NCI-H460 (cell line): ENCODE measurements at places on chromosomes 2 and 18. TPM values are rescaled to one million over a fixed set of nuclear protein-coding genes. Genes with fewer than 3 reads are reported as not detected.

- DNase-seq: no peak
Measured at GRCh38 chr18:60372132-60372531, 443 bp downstream of the MC4R start.

WNT10A gene
- total RNA-seq: not detected in 2 replicates

DNA sequence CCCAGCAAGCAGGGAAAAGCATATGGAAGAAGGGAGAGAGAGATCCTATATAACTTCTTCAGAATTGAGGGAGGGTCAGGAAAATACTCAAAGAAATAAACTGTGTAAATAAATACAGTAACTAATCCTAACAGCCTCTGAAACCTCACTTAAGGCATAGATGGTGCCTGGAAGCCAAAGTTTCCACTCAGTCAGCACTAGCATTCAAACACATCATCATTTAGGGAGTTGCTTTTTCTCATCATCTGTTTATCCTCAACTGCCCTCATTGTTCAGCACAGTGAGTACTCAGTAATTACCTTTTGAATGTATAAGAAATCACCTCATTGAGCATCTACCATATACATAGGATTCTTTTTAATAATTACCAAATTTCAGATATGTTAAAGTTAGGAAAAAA is 262.9 kb downstream of the C1D start:
- DNase-seq: no peak

- DNase-seq: no peak
Measured at GRCh38 chr2:128069769-128070168, 21.2 kb upstream of the UGGT1 start.

DNA sequence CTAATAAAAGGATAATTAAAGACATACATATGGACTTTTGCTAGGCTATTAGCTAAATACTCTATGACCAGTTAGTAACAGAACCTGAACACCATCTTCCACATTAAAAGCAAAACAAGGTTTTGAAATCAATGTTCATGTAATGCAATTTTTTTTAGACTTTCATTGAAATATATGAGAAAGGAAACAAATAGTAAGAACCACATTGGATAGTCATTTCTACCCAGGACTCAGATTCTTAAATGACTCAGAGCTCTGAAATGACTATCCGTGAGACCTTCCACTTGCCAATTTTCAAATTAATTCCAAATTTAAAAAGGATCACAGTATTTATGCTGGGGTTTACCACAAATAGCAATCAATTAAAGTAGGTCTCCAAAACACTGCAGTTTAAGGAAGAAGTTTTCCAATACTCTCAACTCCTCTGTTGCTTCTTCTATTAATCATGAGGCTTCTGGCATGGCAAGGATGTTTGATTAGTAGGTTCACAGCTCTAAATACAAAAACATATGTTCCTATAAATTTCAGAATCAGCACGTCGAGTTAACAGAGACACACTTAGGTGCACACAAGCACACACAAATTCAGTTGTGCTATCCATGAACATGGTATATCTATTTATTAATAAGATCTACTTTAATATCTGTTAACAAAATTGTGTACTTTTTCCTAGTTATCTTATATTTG is 841.0 kb downstream of the RNF144A start:
- DNase-seq: no peak

GRCh38 chr18:56487801-56488200 is 150.6 kb downstream of the TXNL1 start:
- DNase-seq: no peak

GRCh38 chr2:12862541-12862940 is 145.8 kb downstream of the TRIB2 start:
- no peak for DNase-seq

GRCh38 chr2:22290302-22290701 is 1094.7 kb upstream of the KLHL29 start:
- DNase-seq: no peak

DNA sequence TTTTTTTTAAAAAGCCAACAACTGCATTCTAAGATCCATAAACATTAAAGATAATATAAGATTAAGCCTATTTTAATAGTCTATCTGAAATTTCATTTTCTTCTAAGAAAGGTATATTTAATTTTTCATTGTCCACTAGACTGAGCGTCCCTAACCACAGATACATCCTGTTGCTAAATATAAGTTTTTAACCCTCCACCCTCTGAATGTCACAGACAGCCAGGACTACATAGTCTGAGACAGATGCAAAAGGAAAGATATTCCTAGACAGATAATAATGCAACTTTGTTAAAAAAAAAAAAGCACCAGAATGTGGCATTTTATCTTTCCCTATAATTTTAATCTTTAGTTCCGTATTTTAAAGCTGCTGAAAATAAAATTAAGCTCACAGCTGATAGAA is 114.6 kb downstream of the ZEB2 start:
- no peak for DNase-seq

GRCh38 chr2:62811086-62811485 is 105.6 kb downstream of the EHBP1 start:
- no peak for DNase-seq

GRCh38 chr18:34098109-34098508 is 126.6 kb downstream of the NOL4 start:
- no peak for DNase-seq

DNA sequence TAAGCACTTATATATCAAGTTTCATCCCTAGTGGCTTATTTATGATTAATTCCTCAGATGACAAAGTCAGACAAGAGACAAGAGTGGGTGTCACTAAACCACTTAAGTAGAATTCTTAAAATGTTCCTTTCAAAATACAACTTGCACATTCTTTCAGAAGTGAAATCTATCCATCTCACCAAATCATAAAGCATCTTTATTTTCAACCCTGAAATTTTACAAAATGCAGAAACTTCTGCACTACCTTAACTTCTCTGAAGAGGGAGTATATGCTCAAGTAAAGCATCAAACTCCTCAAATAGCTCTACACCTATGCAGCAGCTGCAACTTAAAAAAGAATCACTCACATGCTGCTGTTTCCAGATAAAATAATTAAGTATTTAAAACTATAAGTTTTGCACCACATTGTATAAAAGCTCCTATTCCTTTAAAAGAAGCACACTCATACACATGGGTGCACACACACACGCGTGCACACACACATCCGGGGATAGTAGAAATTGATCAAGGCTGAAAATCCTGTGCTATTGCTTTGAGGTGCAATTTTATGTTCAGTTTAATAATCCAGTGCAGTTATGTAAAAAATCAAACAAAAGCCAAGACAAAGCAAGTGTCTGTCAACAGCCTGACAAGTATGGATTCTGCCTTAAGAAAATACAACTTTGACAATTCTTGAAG is 244.5 kb downstream of the TCF4 start:
- no peak for DNase-seq

OTOS gene
- total RNA-seq: not detected in 2 replicates

DNA sequence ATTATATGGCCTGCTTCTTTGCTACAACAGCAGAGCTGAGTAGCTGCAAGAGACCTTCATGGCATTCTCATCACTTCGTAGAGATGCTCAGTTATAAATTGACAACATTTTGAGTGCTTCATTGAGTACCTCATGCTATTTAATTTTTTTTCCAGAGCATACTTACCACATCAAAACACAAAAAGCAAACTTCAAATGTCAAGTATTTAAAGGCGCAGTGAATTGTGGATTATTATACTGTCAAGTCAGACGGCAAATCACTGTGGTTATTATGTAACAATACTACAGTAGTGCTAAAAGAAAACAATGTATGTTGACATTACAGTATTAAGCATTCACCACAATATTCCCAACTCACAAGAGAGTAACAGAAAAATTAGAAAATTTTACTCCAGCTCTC is 12.5 kb downstream of the ZC3H8 start:
- DNase-seq: no peak

- no peak for DNase-seq
Measured at GRCh38 chr2:26845021-26845420, 2.9 kb upstream of the DPYSL5 start.

GRCh38 chr2:127053731-127054603 is 53.0 kb downstream of the BIN1 start:
- no peak for DNase-seq

GLI2 gene
- total RNA-seq: 1.9 and 7.9 TPM in 2 replicates

DNA sequence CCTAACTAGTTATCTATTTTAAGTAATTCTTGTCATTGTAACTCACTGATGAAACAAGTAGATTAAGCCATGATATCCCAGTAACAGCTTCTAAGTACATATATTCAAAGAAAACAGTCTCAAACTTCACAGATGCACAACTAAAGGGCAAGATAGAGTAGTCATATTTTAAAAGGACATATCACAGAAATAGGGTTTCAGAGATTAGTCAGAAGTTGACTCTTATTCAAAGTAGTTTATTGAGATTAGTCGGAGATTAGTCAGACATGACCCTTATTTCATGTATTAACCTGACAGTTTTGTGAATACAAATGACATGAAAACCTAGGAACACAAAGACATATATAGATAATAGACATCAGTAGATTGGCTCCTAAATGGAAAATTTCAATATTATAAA is 15.9 kb upstream of the CHAC2 start:
- no peak for DNase-seq

- DNase-seq: no peak
Measured at GRCh38 chr2:222572264-222572721, 83.6 kb downstream of the FARSB start.

CDH2 gene
- total RNA-seq: 0.77 and 1.2 TPM in 2 replicates

- DNase-seq: no peak
Measured at GRCh38 chr18:34802959-34803358, 92.9 kb downstream of the DTNA start.
